GOT3 (cell line): ENCODE measurements at places on chromosomes 12 and 14.

DNA sequence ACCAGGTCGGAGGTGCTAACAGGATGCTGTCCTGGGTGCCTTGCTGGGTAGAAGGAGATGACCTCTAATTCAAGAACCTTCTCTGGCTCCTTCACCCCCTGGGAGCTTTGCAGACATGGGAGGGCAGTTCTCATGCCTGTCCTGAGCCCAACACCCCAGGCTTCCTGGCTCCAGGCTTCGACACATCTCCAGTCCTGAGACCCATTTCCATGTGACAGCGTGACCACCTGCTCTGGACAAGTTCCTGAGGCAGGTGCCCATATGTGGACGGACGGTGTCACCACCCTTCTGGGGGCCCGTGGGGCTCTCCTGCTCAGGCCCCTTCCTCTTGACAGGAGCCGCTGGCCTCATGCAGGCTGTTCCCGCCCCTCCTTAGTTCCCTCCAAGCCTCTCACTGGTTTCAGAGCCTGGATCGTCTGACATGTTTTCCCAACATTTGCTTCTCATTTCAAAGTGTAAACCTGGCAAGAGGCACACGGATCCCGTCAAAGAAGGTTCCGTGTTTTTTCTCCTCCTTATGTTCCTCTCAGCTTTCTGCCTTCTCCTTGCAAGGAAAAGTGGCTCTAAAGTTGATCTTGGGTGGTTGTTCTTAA is 291.9 kb upstream of the RTL1 start:
- DNase-seq, result no peak

- DNase-seq, result no peak
Measured at GRCh38 chr12:77782034-77782433, 48.7 kb upstream of the NAV3 start.

GRCh38 chr14:61234215-61234916 is 46.8 kb downstream of the TMEM30B start:
- no peak for DNase-seq

GRCh38 chr12:52419656-52420055 is 13.5 kb upstream of the KRT82 start:
- DNase-seq, result no peak

DNA sequence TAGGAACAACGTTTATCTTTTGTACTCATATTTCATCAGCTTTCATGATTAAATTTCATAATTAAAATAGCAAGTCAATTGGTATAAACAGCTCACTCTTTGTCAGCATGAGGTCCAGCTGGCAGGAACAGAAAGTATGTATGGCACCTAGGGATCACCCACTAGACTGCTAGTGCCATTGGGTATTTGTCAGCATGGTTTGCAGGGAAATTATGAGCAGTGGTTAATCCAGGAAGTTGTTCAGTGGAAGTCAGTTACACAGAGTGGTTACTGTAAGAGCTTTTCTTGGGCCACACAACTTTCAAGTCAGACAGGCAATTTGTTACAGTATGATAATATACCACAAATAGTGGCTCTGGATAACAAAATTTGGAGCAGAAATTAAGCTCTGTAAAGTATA is 340.3 kb upstream of the RGS6 start:
- DNase-seq, result no peak

- DNase-seq, result no peak
Measured at GRCh38 chr14:92273166-92273565, 49.8 kb upstream of the SLC24A4 start.
